Neuronal stem cell (in vitro differentiated cells): ENCODE measurements at places on chromosomes 3 and 15.

GRCh38 chr15:45156744-45157455, 27.1 kb downstream of the DUOX1 start:
- DNase-seq, result no peak

GRCh38 chr3:176692966-176693785, 504.1 kb downstream of the TBL1XR1 start:
- DNase-seq, result no peak

DNA sequence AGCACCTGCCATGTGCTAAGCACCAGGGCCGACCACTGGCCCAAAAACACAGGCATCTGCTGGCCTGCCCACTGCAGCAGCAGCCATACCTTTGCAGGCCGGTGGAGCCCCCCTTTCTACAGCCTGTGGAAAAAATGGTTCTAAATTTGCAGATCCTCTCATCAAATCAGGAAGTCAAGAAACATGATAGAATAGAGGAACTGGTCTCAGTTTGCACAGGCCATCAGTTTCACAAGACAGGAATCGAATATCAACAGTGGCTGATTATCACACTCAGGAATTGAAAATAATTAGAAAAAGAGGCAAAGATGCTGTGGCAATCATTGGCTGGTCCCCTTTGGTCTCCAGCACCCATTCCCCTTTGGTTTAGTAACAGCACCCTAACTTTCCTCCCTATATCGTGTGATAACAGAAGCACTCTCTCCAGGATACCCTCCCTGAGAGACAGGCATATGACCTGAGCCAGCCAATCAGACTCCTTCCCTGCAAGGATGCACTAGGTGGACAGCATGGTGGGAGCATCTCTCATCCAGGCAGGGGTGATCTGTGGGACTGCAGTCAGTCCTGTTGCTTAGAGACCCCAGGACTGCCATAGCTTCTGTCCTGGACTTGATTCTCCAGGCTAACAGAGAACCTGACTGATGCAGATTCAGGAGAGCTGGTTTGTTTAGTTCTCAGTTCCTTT, 3.5 kb upstream of the PAK6 start:
- DNase-seq, result no peak

- no peak for DNase-seq
Observed at GRCh38 chr3:192212335-192212734, 515.0 kb downstream of the FGF12 start.

DNA sequence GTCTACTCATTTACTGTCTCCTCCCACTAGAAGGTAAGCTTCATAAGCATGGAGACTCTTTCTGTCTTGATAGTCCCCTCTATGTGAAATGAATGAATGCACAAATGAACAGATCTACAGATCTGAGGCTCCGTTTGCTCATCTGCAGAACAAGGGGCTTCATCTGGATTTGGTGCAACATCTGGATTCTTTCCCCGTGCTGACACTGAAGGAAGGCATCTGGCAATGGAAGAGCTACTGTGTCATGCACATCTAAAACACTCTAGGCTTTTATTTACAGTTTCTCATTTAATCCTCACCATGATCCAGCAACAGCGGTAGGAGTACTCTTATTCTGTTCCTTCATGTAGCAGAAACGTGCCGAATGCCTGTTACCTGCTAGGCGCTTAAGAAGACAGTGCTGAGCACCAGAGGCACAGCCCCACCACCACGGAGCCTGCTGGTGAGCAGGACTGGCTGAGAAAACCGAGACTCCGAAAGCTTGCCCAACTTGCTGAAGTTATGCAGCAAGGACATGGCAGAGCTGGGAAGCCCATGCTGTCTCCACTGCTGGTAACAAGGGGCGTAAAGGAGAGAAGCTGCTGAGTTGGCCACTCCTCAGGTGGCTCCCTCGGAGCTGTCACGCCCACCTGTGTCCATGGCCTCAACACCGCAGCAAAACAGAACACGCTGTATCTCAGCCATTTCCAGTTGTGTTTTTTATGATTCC, 31.1 kb downstream of the LSM3 start:
- no peak for DNase-seq

DNA sequence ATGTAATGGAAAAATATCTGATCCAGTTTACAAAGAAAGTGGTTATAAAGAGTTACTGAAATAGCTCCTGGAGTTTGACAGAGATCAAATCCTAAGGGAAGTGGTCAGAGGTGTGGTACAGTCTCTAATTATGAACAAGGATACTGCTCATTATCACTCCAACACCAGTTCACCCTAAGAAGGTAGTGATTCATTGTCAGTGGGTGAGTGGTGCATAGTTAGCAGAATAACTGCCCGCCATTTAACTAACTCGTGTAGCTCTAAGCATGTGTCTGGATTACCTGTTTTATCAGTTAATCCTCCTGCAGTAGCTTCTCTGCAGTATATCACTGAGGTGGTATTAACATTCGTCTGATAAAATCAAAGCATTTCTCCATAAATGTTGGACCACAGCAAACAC, 700.1 kb downstream of the NLGN1 start:
- DNase-seq, result no peak

- no peak for DNase-seq
Observed at GRCh38 chr15:45425135-45425534, 46.8 kb upstream of the GATM start.

- DNase-seq, result no peak
Observed at GRCh38 chr3:73379465-73379864, 245.3 kb downstream of the PDZRN3 start.

DNA sequence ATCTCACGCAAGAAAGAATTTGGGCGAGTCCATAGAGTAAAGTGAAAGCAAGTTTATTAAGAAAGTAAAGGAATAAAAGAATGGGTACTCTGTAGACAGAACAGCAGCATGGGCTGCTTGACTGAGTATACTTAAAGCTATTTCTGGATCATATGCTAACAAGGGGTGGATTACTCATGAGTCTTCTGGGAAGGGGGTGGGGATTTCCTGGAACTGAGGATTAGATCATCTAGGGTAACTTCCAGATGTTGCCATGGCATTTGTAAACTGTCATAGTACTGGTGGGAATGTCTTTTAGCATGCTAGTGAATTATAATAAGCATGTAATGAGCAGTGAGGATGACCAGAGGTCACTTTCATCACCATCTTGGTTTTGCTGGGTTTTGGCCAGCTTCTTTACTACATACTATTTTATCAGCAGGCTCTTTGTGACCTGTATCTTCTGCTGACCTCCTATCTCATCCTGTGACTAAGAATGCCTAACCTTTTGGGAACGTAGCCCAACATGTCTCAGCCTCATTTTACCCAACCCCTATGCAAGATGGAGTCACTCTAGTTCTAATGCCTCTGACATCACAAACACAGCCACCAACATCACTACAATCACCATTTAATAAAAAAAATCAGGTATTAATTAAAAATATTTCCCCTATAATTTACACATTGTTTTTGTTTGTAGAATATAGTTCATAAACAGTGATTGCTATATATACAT, 890.7 kb upstream of the EPHA6 start:
- no peak for DNase-seq

GRCh38 chr15:39855400-39855799, 64.7 kb downstream of the GPR176 start:
- no peak for DNase-seq

- no peak for DNase-seq
Observed at GRCh38 chr3:134132961-134133360, 103.2 kb upstream of the SLCO2A1 start.

DNA sequence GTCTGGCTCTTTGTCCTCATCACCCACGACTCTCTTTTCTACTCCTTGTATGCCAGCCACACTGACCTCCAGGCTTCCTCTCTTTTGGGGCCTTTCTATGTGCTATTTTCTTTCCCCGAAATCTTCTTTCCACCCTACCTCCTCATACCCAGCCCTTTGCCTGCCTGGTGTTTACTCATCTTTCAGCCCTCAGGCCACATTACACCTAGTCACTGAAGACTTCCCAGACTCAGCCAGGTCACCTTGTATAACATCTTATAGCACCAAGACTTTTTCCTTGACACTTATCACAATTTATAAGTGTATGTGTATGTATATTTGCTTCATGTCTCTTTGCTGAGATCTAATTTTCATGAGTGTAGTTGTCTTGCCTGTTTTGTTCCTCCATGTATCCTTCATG, 396.4 kb downstream of the NLGN1 start:
- no peak for DNase-seq

DNA sequence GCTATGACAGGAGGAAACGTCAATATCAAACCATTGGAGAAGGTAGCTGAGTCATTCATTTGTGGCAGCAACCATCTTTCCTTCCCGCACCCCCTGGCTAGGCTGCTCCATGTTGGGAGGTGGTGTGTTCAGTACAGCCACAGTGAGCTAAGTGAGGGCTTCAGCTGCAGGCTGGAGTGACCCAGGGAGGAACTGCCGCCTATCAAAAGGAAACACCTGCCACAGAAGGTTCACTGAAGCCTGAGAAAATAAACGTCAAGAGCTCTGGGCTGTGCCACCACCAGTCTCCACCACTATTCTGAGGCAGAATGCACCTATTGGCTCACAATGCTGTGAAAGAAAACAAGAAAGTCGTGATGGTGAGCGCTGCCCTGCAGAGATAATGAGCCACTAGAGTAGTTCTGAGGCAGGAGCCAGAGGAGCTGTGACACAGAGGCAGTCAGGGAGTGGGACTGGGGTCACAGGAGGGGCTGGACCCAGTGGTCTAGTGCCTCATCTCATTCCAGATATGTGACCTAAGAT, 34.8 kb upstream of the CD47 start:
- no peak for DNase-seq

GRCh38 chr15:85725019-85725418, 69.7 kb downstream of the KLHL25 start:
- no peak for DNase-seq

DNA sequence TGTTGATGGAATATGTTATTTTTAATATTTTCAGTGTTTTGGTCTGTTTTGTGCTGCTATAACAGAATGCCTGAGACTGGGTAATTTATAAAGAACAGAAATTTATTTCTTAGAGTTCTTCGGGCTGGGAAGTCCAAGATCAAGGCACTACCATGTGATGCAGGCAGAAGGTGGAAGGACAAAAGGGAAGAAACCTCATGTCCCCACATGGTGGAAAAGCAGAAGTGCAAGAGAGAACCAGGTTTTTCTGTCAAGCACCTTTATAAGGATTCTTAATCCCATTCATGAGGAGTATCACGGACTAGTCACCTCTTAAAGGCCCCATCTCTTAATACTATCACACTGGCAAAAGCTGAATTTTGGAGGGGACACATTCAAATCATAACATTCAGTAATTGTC, 57.9 kb upstream of the EPHB3 start:
- no peak for DNase-seq

GRCh38 chr15:63554337-63554927, 42.8 kb upstream of the FBXL22 start:
- no peak for DNase-seq

- no peak for DNase-seq
Observed at GRCh38 chr3:49722896-49723295, 855 bp downstream of the GMPPB start.

DNA sequence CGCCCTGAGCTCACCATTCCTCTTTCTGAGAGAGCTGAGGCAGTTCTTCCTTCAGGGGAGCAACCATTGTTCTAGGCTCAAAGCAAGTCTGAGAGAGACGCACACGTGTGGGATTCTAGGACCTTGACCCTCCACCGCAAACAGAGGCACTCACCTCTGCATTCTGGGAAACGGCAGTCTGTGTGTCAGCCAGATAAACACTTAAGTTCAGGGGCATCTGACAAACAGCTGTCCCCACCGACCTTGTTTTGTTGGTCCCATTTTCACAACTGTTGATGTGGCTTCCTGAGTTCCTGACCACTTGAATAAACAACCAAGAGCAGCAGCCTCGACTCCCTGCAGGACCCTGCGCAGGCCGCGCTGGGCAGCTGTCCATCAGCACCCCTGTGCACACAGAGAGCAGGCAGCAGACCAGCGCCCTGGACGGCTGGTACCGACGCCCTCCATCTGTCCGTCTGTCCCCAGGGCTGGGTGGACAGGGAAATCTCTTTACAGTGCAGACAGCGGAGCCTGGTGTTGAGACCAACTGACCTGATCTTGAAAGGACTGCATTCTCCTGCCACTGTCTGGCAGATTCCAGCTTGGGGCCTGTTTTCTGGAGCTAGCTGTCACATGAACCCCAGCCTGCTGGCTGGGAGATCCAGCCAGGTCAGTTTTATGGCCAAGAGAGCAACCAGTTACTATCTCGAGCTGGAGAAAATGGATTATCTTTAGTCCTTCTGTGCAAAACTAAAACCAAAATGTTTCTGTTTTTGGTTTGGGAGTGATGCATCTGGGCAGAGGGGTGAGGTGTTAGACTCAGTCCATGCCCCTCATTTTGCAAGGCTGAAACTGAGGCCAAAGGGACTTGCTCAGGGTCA, 64.2 kb downstream of the FAM43A start:
- DNase-seq, result no peak
